ENCODE measurements at places on chromosomes 4 and X.

DNA sequence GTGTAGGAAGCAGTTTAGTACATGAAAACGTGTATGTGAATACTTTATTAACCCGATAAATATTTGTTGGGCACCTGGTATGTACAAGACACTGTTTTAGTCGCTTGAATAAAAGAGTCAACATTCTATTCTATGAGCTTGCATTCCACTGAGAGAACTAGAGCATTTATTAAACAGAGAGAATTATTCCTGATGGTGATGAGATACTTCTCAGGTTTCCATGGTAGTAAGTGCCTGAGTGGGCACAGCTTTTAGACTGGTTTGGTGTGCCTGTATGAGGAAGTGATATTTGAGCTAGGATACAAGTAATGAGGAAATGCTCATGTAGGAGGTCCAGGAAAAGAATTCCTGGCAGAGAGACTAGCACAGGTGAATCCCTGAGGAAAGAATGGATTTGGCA is 94.2 kb downstream of the ATP10D start:
- no peak for DNase-seq

DNA sequence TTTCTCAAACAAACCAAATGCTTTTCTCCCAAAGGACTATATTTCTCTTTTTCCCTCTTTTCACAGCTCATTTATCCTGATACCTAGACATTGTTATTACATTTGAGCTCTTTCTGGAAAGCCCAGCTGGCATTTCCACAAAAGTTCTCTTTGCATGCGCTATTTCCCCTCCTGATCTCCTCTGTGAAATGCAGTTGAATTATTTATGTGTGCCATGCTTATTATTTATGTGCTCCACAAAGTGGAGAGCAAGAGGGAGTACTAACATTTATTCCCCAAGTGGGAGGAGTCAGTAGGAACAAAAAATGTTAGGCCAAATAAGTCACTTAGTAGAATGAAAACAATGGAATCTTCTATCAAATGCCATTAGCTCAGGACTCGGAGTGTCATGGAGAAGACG is 626.6 kb upstream of the IGFBP7 start:
- DNase-seq, result no peak

GRCh38 chr4:44487341-44487740 is 38.7 kb upstream of the KCTD8 start:
- no peak for DNase-seq

DNA sequence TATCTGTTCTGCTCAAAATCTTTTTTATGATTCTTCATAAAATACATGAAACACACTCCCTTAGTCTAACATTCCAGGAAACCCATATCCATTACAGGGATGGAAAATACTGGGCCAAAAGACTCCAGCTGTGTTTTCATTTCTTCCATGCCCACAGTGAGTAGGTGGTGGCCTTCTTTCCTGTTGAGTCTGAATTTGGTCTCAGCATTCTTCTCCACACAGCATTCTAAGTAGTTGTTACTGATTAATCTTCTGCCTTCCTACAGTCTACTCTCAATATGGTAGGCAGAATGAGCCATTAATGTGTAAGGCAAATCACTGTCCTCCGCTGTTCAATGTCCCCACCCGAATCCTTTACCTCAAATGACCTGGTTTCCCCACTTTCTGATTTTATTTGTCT is 370.6 kb upstream of the RPS6KA3 start:
- no peak for DNase-seq

DNA sequence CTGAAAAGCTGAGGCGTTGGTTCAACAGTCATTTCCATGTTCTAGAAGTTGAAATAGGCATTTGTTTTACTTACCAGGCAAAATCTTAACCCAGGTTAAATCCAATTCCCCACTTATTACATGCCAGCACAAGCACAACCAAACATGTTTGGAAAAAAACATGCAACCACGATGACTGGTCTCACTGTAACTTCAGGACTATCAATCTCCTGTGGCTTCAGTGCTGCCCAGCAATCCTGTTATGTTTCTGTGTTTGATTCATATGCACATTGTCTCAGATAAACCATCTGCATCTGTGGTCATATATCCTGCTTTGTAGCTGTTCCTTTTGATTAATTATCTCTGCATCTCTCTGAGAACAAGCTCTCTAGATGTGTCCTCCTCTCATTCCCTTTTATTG is 28.3 kb downstream of the PRDM8 start:
- no peak for DNase-seq

GRCh38 chr4:129453524-129454200 is 357.7 kb downstream of the C4orf33 start:
- DNase-seq, result no peak

DNA sequence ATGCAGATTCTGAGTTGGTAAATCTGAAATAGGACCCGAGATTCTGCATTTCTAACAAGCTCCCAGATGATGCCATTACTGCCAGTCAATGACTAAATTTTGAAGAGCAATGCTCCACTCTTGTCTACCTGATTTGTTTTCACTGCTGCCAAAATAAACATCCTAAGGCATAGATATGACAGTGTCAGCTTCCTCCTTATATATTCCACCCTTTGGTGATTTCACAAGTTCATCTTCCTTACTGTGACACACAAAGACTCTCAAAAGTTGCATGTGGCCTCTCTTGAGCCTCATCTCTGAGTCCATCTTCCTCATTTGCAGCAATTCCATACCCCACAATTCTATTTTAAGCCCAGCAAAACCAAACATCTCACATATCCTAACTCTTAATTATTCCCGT is 110.9 kb downstream of the FBXW7 start:
- DNase-seq, result no peak

DNA sequence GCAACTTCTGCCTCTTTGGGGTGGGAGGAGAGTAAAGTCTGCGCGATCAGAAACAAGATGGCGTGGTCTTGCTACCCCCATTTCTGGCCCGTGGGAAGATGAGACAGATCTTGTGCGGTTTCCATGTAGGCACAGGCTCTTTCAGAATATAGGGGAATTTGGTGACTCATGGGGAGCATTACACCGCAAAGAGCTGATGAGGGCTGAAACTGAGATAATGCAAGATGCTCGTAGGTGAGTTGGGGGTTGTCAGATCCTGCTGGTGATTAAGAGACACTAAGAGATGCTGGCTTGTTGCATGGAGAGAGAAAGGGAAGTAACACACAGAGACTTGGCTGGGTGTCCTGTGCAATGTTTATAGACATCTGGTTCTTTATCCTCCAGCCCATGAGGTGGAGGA is 1.5 kb downstream of the EVC start:
- no peak for DNase-seq

- no peak for DNase-seq
These were observed 58.9 kb downstream of the MTMR1 start for GRCh38 chrX:150752124-150752523.

- DNase-seq, result no peak
These were observed 35.5 kb downstream of the MAGED2 start for GRCh38 chrX:54843050-54843449.

GRCh38 chr4:168139336-168139735 is 47.0 kb downstream of the ANXA10 start:
- DNase-seq, result no peak

GRCh38 chrX:74422576-74423288 is 1.4 kb downstream of the SLC16A2 start:
- no peak for DNase-seq

GRCh38 chr4:86730310-86730709 is 118.9 kb downstream of the SLC10A6 start:
- no peak for DNase-seq

GRCh38 chrX:1442016-1442665 is 10.6 kb downstream of the ASMTL start:
- no peak for DNase-seq

DNA sequence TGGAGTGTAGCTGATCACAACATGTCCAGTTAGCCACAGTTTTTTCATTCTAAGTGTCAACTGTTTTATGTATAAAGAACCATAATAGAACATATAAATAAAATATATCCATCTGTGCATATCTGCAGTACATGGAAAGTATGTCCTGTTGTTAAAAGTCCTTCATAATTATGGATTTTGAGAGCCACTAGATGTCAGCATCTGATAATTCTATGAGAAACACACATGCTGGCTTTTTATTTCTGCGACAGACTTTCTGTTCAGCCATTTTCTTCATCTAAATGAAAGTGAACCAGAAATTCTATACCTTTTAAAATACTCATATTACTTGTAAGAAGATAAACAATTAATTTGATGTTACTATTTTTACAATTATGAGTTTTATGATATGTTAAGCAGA is 251.5 kb downstream of the GPM6A start:
- no peak for DNase-seq

- DNase-seq, result no peak
These were observed 10.9 kb upstream of the ASMTL start for GRCh38 chrX:1463581-1463980.

DNA sequence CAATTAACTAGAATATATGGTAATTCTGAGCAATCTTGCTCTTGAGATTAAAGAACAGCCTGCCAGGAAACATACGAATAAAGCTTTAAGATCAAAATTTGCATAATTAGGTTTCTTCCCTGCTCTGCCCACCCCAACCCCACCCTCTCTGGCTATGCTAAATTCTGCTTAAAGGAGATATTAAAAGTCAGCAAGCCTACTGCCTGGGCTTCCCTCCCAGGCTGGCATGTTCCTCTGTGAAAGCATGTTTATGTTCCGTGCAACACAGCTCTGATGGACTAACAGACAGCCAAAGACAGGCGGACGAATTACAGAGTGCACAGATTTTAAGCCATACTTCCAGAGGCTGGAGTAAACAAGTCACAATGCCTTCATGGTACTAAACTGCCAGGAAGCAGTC is 28.4 kb downstream of the CD99L2 start:
- no peak for DNase-seq

DNA sequence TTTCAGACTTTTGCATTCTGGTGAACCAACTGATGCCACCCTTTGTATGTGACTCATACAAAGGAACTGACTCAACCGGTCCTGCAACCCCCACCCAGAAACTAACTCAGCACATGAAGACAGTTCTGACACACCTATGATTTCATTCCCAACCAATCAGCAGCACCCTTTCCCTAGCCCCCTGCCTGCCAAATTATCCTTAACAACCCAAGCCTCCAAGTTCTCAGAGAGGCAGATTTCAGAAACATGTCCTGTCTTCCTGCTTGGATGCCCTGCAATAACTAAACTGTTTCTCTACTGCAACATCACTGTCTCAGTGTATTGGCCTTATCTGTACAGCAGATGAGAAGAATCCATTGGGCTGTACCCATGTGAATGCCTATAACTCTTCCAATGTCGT is 284.7 kb downstream of the CAMK2D start:
- DNase-seq, result no peak

GRCh38 chr4:176779421-176779820 is 13.3 kb downstream of the VEGFC start:
- DNase-seq, result no peak

GRCh38 chr4:25313201-25313895 is 774 bp downstream of the ZCCHC4 start:
- DNase-seq, result no peak

- DNase-seq, result no peak
These were observed 24.2 kb upstream of the CSF2RA start for GRCh38 chrX:1244164-1245076.

- DNase-seq, result no peak
These were observed 30.4 kb downstream of the DCTD start for GRCh38 chr4:182886768-182887167.

GRCh38 chr4:127355743-127356142 is 277.0 kb upstream of the INTU start:
- DNase-seq, result no peak

GRCh38 chrX:72236841-72237240 is 2.0 kb downstream of the ERCC6L start:
- no peak for DNase-seq

DNA sequence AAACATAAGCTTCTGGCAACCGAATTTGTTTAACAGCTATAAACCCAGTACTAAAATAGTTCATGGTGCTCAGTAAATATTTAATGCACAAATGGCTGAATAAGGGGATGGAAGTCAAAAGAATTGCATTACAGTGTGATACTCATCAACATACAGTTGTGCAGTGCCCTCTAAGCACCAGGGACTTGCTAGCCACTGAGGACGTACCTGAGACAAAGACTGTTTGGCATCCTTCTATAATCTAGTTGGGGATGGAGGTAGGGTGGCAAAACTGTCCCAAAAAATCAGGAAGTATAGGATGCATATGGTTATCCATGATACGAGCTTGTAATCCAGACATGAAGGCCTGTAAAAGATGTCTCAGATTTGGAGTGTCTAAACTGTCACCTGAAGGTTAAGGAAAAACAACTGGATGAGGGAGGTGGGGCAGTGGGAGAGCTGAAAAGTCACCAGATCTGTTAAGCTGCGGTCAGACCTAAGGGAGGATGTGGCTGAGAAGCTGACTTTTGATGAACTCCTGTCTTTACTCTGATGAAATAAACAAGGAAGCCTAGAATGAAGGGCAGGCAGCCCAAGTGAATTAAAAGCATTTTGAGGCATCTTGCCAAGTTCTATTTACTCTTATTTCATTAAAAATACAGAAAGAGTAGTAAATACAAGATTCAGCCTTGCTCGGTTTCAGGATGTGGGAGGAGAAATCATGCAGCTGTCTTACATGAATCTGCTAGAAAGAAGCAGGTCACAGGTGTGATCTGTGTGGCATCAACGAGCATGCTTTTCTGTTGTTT is 12.0 kb upstream of the CD38 start:
- no peak for DNase-seq

DNA sequence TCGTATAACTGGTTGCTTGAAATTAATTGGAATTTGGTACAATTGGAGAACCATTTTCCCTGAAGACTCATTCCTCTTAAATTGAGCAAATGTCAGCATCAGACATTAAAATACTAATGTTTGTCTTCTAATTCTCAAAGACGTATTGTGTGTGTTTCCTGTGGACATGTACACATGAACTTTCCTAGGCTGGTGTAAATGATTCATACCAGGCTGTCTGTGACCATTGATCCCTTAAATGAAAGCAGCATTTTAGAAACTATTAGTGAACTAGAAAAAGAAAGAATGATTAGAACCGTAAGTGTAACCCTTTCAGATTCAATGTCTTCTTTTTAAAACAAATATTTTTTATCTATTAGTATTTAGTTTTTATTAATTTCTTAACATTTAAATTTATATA is 332.9 kb downstream of the PPP3CA start:
- no peak for DNase-seq

DNA sequence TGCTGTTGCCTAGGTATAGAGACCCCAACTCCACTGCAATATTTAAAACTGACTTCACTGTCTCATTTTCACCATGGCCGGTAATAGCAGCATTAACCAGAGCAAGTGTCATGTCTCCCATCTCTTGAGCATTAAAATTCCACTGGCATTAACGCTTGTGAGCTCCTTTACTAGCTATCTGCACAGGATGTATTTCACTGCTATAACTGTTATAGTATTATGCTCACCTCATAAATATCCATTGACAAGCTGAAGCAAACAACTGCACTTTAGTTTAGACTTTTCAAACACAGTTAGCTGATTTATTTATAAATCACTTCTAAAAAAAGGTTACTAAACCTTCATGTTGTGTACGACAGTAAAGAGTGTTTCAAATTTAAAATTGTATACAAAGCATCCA is 157.8 kb downstream of the ANTXR2 start:
- no peak for DNase-seq

GRCh38 chr4:76950956-76951671 is 1.6 kb downstream of the SEPTIN11 start:
- DNase-seq, result no peak

DNA sequence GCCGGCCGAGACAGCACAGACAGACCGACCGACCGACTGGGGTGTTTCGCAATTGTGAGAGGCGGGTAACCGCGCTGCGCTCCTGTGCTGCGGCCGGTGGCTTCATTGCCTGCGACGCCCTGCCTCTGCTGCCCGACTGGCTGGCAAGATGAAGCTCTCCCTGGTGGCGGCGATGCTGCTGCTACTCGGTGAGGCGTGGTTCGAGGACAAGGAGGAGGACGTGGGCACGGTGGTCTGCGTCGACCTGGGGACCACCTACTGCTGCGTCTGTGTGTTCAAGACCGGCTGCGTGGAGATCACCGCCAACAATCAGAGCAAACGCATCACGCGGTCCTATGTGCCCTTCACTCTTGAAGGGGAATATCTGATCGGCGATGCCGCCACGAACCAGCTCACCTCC is 565.7 kb upstream of the SMIM31 start:
- DNase-seq, result no peak
